ENCODE measurements at places on chromosomes 16 and 17.

GRCh38 chr16:1159325-1159972 is 6.5 kb downstream of the CACNA1H start:
- no peak for DNase-seq

GRCh38 chr16:20401066-20401465 is 3.5 kb downstream of the PDILT start:
- DNase-seq = no peak

DNA sequence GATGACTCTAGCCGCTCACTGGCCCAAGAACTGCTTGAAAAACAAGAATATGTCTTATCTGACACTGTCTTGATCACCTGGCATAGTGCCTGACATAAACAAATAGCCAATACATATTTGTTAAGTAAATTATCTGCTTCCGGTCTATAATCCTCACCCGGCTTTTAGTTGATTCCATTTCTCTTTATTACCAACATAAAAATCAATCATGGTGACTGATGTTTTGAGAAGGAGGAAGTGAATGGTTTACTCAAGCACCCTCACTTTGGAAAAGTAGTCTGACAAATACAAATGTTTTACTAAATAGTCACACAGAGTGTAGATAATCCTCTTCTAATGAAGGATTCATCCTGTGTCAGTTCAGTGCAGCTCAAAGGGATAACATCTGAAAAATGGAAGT is 47.0 kb downstream of the SKAP1 start:
- DNase-seq = no peak

GRCh38 chr16:26005336-26005735 is 313.6 kb downstream of the HS3ST4 start:
- DNase-seq = no peak

GRCh38 chr16:70576431-70577255 is 53.0 kb downstream of the SF3B3 start:
- DNase-seq = no peak

GRCh38 chr16:67703626-67704025 is 15.5 kb downstream of the GFOD2 start:
- no peak for DNase-seq

- DNase-seq = no peak
Measured at GRCh38 chr17:79576333-79576732, 34.5 kb downstream of the RBFOX3 start.

- no peak for DNase-seq
Measured at GRCh38 chr16:59545721-59546120, 811.6 kb upstream of the GOT2 start.

DNA sequence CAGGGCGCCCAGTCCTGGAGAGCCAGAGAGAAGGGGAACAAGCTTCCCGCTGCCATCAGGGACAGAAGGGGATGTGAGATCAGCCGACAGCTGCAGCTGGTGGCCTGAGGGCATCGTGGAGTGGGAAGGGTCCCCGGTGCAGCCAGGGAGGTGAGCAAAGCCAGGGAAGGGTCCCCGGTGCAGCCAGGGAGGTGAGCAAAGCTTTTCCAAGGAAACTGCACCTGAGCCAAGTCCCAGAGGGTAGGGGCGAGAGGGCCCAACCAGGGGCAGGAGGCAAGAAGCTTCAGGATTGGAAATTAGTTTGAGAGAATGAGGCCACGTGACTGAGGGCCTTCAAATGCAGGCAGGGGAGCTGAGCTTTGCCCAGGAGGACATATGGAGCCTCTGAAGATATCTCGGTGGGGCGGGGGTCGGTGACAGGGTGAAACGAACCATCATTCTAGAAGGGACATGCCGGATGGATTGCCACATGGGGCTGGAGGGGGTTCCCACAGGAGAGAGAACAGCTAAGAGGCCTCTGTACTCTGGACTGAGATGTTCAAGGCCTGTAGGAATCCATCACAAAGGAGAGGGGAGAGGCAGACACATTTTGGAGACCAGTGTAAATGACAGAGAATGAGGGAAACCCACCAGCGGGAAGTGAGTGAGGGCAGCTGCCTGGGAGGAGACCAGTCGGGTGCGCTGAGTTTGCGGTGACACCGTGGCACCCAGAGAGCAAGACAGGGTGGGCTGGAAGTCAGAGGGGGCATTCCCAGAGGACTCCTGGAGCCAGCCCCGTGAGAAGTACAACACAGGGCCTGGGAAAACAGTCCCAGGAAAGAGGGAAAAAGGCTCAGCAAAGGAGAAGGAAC is 31.4 kb upstream of the RPH3AL start:
- DNase-seq = no peak

DNA sequence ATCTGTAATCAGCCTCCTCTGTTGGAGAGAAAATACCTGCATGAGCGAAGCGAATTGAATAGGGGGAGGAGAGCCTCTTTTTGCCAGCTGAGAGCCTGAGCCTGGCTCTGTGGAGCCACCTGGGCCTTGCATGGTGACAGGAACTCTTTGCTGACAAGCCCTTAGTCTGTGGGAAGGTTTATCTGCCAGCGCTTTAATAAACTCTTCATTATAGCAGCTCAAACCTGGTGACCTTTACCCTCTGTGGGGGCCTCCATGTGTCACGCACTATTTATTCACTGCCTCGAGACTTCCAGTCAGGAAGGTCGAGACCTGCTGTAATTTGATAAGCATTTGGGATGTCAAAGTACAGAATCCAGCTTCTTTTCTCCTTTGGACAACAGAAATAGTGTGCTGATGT is 282.6 kb downstream of the CBLN1 start:
- DNase-seq = no peak

GRCh38 chr17:81393684-81394376 is 1.4 kb upstream of the BAHCC1 start:
- DNase-seq = no peak

GRCh38 chr16:23710504-23710903 is 2.5 kb downstream of the ERN2 start:
- no peak for DNase-seq

- DNase-seq = no peak
Measured at GRCh38 chr16:80899809-80900592, 95.6 kb upstream of the CDYL2 start.

GRCh38 chr16:17899141-17899540 is 428.4 kb upstream of the XYLT1 start:
- no peak for DNase-seq

- no peak for DNase-seq
Measured at GRCh38 chr17:8326511-8327302, 12.9 kb upstream of the ODF4 start.

DNA sequence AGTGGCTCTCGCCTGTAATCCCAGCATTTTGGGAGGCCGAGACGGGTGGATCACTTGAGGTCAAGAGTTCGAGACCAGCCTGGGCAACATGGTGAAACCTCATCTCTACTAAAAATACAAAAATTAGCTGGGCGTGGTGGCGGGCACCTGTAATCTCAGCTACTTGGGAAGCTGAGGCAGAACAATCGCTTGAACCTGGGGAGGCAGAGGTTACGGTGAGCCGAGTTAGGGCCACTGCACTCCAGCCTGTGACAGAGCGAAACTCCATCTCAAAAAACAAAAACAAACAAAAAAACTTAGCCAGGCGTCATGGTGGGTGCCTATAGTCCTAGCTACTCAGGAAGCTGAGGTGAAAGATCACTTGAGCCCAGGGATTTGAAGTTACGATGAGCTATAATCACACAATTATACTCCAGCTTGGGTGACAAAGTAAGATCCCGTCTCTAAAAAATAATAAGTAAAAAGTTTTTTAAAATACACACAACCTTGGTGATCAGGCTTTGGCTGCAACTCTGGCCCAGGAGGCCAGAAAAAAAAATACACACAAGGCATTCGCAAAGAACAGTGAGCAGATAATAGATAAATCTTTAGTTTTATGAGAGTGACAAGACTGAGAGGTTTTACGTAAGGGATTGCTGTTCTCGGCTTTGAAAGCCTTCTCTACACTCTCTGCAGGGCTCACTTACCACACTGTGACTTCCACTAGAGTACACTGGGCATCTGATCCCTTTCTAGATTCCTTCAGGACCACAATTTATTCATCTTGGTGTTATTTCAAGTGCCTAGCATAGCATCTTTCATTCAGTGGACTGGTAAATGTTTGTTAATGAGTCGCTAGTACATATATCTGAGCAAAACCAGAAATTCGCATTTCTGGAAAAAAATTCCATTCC is 5.9 kb downstream of the GSPT1 start:
- no peak for DNase-seq

DNA sequence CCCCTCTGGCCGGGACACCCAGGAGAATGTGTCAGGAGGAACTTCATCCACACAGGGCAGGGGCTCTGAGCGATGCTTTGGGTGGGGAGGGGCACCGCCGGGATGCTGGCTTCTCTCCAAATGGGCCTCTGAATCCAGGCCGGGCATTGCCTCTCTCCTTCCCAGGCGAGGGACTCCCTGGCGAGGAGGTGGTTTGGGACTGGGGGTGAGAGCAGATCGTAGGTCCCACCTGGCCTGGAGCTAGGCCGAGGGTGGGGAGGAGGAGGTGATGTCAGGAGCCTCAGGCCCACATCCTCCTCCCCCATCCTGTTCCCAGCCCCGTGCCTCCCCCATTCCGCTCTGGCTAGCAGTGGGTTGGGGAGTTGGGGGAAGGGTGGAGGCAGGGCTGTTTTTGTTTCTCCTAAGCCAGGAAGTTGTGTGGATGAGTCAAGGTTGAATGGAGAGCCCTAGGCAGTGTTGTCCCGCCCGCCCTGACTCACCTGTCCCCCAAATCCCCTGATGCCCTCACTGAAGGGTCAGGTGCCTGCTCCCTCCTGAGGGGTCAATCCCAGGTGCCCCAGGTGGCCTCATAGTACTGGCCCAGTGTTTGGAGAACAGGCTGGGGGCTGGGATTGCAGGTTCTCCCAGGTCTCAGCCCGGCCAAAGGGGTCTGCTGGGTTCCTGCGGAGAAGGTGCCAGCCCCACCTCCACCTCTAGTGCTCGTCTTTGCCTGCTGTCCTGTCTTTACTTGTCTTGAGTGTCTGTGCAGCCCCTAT is 2.8 kb downstream of the GRB7 start:
- no peak for DNase-seq

DNA sequence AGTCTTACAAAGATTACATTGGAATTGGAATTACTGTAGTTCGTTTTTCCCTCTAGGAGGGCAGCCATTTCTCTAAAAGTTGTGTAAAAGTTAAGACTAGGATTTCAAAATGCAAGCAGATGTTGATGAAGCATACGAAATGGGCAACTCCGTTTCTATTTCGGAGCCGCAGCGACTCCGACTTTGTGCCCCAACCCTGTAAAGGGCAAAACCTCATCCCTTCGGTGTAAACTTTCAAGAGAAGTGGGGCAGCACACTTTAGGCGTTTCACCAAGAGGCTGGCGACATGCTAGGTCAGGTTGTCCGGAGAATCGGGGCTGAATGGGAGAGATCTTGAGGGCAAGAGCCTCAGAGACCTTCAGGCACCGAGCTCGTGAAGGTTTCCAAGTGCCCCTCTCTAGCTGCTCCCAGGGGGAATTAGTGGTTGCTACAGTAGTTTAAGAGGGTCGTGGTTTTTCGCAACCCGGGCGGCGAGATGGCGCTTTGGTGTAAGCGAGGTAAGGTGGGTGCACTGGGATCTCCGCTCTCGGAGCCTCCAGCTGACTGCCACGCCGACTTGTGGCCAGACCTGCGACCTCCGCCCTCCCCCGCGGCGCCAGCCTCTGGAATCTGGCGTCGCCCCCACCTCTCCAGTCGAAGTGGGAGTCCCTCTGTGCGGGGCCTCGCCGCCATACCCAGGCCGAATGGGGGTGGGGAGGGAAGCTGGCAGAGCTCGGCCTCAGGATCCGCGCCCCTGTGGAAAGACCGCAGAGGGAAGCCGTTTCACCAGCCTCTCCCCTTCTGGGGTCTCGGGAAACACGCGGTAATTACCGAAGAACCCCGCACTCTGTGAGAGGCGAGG is 1.0 kb upstream of the HEXIM2 start:
- DNase-seq = no peak

GRCh38 chr17:29180788-29181160 is 576 bp upstream of the MYO18A start:
- no peak for DNase-seq

- DNase-seq = no peak
Measured at GRCh38 chr16:14117051-14117450, 45.9 kb downstream of the MRTFB start.
